Hypothalamus (tissue), 51 donors: ENCODE measurements at places on chromosomes 5 and 9.

GRCh38 chr5:54275361-54275760 lies 35.0 kb downstream of the ARL15 start:
- no peak for DNase-seq

GRCh38 chr9:99391937-99392594 lies 170.0 kb downstream of the SEC61B start:
- no peak for DNase-seq

- no peak for DNase-seq
Observed at GRCh38 chr9:129919841-129920240, 84.6 kb downstream of the USP20 start.

- DNase-seq = no peak
Observed at GRCh38 chr9:18056269-18056992, 417.5 kb upstream of the ADAMTSL1 start.

GRCh38 chr9:70205366-70206020 lies 53.3 kb upstream of the SMC5 start:
- no peak for DNase-seq

DNA sequence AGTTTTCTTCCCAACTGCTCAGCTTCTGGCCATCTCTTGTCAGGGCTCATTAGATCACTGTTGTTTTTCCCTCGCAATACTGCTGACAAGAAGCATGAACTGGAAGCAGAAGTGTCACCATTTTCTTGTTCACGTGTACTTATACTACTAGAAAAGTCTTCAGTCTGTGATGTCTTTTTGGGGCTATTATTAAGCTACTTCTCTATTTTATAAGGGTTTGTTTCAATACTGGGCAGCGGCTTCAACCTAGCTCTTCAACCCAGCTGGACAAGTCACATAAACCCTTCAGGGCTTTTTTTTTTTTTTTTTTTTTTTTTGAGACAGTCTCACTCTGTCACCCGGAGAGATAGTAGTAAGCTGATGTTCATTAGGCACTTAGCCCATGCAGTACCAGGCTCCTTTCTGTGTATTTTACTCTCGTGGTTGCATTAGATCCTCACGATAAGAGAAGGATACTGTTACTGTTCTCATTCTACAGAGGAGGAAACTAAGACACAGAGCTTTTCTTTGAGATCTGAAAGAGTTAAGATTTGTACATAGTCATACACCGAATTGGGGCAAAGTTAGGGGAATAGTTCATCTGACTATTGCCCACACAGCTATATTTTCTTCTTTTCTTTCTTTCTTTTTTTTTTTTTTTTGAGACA lies 20.5 kb downstream of the RAPGEF1 start:
- no peak for DNase-seq

- DNase-seq = no peak
Observed at GRCh38 chr9:19650312-19650711, 138.5 kb downstream of the SLC24A2 start.

GRCh38 chr5:52476346-52476745 lies 311.4 kb upstream of the ITGA1 start:
- DNase-seq = no peak

DNA sequence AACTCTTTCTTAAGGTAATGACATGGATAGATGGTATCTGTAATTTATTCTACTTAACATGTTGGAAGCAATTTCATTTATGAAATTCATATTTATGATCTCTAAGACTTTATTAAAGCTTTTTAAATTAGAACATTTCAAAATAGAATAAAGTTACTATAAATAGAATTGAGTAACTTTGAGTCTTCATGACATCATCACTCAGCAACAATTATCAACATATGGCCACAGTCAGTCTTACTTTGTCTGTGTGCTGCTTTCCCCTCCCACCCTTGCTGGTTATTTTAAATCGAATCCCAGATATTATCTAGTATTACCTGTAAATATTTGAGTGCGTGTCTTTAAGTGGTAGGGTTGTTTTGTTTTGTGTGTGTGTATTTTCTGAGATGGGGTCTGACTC lies 65.2 kb downstream of the IPO11 start:
- DNase-seq = no peak
